HFFc6 (cell line): ENCODE measurements at places on chromosomes 3 and 15. TPM values are rescaled to one million over a fixed set of nuclear protein-coding genes. Genes with fewer than 3 reads are reported as not detected.

DNA sequence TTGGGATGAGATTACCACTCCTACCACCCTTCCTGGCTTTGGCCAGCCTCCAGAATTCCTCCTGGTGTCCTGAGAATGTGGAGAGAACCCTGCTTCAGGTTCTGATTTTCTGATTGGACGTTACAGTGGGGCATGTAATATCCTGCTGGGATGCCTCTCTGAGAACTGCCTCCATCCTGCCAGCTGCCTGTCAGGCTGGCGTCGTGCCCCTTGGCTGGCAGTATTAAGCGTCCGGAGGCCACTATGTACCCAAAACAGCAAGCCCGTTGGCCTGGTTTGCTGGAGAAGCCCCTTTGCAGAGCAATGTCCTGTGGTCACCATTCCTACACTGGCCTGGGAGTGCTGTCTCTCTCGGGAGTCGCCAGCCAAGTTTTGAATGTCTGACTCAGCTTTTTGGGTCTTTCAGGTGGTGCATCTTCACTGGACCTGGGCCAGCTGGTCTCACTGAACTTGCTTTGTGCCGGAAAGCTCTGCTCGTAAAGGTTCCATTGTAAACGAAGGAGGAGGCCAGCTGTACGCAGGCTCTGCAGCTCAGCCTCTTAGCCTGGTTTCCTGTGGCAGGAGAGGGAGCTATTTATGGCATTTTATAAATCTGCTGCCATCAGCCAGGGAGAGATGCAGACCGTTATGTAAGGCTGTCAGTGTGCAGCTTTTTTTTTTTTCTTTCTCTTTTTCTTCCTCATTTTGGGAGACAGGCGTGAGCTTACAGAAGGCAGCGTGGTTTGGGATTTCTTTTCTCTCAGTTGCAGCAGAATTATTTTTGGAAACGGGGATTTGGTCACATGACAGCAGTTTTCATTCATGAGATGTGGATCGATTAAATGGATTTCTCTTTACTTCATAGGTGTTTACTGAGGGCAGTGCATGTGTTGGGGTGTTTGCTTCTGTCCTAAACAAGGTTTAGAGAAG is 19.0 kb upstream of the TRAK1 start:
- H3K4me3 ChIP-seq, result peak overlapping the region; percentile 74
- H3K27ac ChIP-seq, result peak overlapping the region; percentile 76
- H3K4me1 ChIP-seq, result peaks cover 61% of the 10 kb centered on the region
- H3K36me3 ChIP-seq, result peaks cover 6% of the 10 kb centered on the region
- DNase-seq, result peak; percentile 70

- no peak overlapping the region for H3K27ac ChIP-seq
- no peak for DNase-seq
- no peaks in the 10 kb centered on the region for H3K36me3 ChIP-seq
These were observed 157.5 kb downstream of the NUP210 start for GRCh38 chr3:13262493-13263211.

- no peaks in the 10 kb centered on the region for H3K27me3 ChIP-seq
- no peaks in the 10 kb centered on the region for H3K36me3 ChIP-seq
- H3K4me1 ChIP-seq, result no peaks in the 10 kb centered on the region
- DNase-seq, result no peak
These were observed 21.7 kb downstream of the PLAAT1 start for GRCh38 chr3:193262707-193263106.

- H3K4me1 ChIP-seq, result peaks cover 22% of the 10 kb centered on the region
- no peak for DNase-seq
- no peak overlapping the region for H3K4me3 ChIP-seq
- peaks cover 3% of the 10 kb centered on the region; the same call in 1 of the 2 replicates for H3K27me3 ChIP-seq
- H3K27ac ChIP-seq, result no peak overlapping the region
These were observed 55.9 kb downstream of the SERP1 start for GRCh38 chr3:150490277-150490986.

GRCh38 chr3:64203216-64203615 is 22.1 kb downstream of the PRICKLE2 start:
- DNase-seq, result peak; percentile 47
- peak overlapping the region; percentile 28 for H3K4me3 ChIP-seq
- peaks cover 14% of the 10 kb centered on the region for H3K36me3 ChIP-seq
- peak overlapping the region; percentile 46 for H3K27ac ChIP-seq
- H3K4me1 ChIP-seq, result peaks cover 60% of the 10 kb centered on the region
- 0 out of 2 replicates have a peak, but pooled peaks cover 2% of the 10 kb centered on the region for H3K27me3 ChIP-seq

- no peaks in the 10 kb centered on the region for H3K4me1 ChIP-seq
- H3K27me3 ChIP-seq, result no peaks in the 10 kb centered on the region; the same call in 1 of the 2 replicates
- H3K4me3 ChIP-seq, result no peak overlapping the region
- no peaks in the 10 kb centered on the region; the same call in 1 of the 2 replicates for H3K36me3 ChIP-seq
These were observed 337.0 kb downstream of the KCNH8 start for GRCh38 chr3:19485267-19485666.

DNA sequence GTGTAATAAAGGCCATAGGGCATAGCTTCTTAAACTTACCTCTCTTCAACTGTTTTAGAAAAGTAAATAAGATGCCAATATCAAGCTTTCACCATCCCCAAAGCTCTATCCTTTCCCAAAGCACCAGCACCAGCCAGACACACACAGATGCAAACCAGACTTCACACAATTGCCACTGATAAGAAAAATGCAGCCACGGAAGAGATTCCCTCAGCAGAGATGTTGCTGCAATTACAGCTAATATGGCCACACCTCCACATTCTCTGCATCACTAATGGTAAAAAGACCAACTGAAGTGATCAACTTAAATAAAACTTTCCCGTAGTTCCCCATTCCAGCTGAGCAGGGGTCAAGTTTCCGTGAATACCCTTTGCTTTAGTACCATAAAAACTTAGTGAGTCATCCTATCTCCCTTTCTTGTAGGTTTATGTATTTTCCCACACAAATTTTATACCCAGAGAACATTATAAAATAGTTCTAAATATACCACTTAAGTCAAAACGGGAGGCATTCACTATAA is 64.4 kb downstream of the SLC9A9 start:
- no peaks in the 10 kb centered on the region for H3K27me3 ChIP-seq
- no peak overlapping the region for H3K27ac ChIP-seq
- no peak for DNase-seq
- H3K4me1 ChIP-seq, result no peaks in the 10 kb centered on the region
- H3K36me3 ChIP-seq, result no peaks in the 10 kb centered on the region

LINGO1 gene
- not detected in 3 replicates for total RNA-seq

KIAA1143 gene
- total RNA-seq, result 25.5 and 29.8 TPM in 2 replicates

- peaks cover 24% of the 10 kb centered on the region for H3K4me1 ChIP-seq
- no peak overlapping the region; the same call in 1 of the 2 replicates for H3K27ac ChIP-seq
- DNase-seq, result peak; percentile 42
- no peak overlapping the region for H3K4me3 ChIP-seq
These were observed 239.7 kb downstream of the UBE2E2 start for GRCh38 chr3:23442598-23443383.

MESP2 gene
- total RNA-seq, result 0.21 to 0.23 TPM in 2 of 3 replicates, not detected in the other

GRCh38 chr3:169071003-169071402 is 592.5 kb downstream of the MECOM start:
- H3K4me3 ChIP-seq, result peak overlapping the region; percentile 34
- peak; percentile 52 for DNase-seq
- no peaks in the 10 kb centered on the region for H3K27me3 ChIP-seq
- H3K4me1 ChIP-seq, result peaks cover 21% of the 10 kb centered on the region

DLEC1 gene
- total RNA-seq, result 0.08 TPM in 1 of 2 replicates, not detected in the other

DNA sequence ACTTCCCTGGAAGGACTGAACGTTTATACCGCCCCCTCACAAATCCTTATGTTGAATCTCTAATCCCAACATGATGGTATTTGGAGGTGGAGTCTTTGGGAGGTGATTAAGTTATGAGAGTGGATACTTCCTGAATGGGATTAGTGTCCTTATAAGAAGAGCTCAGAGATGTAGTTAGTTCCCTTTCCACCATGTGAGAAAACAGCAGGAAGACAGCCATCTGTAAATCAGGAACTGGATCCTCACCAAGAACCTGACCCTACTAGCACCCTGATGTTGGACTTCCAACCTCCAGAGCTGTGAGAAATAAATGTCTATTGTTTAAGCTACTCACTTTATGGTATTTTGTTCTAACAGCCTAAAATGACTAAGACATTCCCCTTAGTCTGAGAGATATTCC is 33.3 kb upstream of the SACM1L start:
- peaks cover 2% of the 10 kb centered on the region; the same call in 1 of the 2 replicates for H3K27me3 ChIP-seq
- H3K36me3 ChIP-seq, result peaks cover 10% of the 10 kb centered on the region
- H3K27ac ChIP-seq, result peak overlapping the region; percentile 75
- peaks cover 70% of the 10 kb centered on the region for H3K4me1 ChIP-seq
- H3K4me3 ChIP-seq, result no peak overlapping the region
- DNase-seq, result no peak

GRCh38 chr3:171933441-171933840 is 90.3 kb downstream of the TMEM212 start:
- H3K36me3 ChIP-seq, result no peaks in the 10 kb centered on the region
- H3K27me3 ChIP-seq, result no peaks in the 10 kb centered on the region; the same call in 1 of the 2 replicates
- H3K4me3 ChIP-seq, result no peak overlapping the region
- peaks cover 28% of the 10 kb centered on the region for H3K4me1 ChIP-seq
- H3K27ac ChIP-seq, result no peak overlapping the region

DNA sequence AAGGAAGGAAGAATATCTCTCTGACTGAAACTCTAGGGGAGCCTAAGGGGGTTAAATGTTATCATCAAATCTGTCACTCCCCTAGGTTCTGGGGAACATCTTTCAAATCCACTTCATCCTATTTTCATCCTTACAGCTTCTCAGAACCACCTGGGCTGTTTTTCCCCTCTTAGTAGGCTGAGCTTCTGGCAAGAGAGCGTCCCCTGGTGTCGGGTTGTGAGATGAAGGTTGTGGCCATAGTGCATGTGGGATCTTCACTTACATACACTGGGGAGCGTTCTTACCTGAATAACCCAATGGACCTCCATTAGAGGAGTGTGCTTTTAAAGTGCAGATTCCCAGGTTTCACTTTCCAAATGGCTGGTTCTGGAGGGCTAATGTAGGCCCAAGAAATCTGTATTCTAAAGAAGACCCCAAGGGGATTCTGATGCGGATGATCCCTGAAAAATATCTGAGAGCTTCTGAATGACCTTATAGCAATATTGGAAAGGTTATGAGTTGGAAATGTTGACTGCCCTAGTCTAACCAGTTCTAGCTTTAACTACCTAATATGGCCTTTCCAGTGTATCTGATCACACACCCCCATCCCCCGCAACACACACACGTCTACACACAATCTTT is 663.7 kb downstream of the AGBL1 start:
- no peak overlapping the region for H3K27ac ChIP-seq
- no peak for DNase-seq
- H3K36me3 ChIP-seq, result no peaks in the 10 kb centered on the region; the same call in 1 of the 2 replicates
- no peaks in the 10 kb centered on the region for H3K27me3 ChIP-seq

HRH1 gene
- total RNA-seq, result 4.9 to 7.3 TPM (median 6.9 TPM) in 3 replicates

DNA sequence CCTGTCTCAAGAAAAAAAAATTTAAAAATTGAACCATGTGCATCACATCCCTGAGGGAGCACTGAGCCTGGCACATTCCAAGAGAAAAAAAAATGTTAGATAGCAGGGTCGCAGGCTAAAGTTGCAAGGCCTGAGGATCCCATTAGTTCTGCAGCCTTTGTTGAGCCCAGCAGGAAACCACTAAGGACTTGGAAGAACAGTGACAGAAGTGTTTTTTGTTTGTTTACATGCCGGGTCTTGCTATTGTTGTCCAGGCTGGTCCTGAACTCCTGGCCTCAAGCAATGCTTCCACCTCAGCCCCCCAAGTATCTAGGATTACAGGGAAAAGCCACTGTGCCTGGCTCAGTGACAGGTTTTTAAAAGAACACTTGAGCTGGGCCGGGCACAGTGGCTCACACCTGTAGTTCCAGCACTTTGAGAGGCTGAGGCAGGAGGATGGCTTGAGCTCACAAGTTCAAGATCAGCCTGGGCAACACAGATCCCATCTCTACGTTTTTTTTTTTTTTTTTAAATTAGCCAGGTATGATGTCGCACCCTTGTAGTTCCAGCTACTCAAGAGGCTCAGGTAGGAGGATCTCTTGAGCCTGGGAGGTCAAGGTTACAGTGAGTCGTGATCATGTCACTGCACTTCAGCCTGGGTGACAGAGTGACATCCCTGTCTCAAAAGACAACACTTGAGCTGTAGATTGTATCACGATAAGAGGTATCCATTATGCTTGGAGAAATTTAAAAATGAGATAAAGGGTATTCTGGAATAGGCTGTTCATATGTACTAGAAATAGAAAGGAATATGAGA is 15.2 kb downstream of the CHAC1 start:
- no peak overlapping the region for H3K4me3 ChIP-seq
- no peak overlapping the region for H3K27ac ChIP-seq
- peaks cover 27% of the 10 kb centered on the region for H3K4me1 ChIP-seq
- DNase-seq, result no peak

GRCh38 chr3:150528354-150528797 is 17.9 kb downstream of the SERP1 start:
- H3K27ac ChIP-seq, result peak overlapping the region; percentile 38
- no peaks in the 10 kb centered on the region for H3K36me3 ChIP-seq
- peaks cover 11% of the 10 kb centered on the region for H3K4me1 ChIP-seq
- H3K27me3 ChIP-seq, result no peaks in the 10 kb centered on the region

DNA sequence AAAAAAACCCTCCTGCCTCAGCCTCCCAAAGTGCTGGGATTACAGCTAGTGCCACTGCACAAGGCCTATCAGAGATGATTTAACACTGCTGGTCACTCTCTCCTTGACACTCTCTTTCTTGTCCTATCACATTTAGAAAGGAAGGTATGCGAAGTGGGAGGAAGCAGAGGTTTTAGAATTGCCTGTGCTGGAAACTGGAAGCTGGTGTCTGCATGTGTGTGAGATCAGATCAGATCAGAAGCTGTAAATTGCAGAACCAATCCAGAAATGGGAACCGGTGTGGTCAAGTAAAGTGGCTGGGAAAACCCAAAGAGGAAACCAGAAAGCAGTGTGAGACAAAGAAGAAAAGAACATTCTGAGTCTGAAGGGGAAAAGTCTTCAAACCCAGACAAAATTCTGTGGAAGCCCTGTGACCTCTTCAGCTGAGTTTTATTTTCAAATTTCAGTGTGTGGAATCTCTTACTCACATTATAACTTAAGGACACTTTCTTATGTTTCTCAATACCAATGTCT is 2.8 kb downstream of the EFHB start:
- DNase-seq, result no peak
- peaks cover 7% of the 10 kb centered on the region for H3K27me3 ChIP-seq

DNA sequence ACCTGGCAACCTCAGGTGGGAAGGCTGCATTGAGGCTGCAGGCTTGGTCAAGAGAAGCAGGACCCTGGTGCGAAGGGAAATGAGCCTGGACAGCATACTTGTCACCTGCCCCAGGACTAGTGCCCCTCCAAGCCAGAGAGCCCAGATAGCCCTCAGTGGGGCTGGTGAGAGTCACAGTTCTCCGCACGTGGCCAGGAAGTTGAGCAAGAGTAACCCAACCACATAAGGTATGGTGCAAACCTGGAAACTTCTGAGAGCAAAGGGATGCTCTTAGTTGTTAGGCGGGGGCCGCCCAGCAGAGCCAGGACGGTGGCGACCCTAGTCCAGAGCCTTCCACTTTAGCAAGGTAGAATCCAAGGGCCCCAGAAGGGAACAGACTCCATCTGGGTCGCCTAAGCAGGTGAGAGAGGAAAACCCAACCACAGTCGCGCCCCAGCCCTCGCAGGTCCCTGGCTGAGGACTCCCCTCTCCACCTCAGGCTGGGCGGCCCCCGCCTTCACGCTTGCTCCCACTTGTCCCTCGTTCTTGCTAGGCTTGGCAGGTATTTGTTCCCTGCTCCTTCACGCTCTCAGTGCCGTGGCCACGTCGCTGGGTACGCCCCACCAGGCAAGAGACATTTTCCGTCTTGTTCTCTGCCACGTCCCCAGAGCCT is 1.1 kb upstream of the VPS18 start:
- H3K36me3 ChIP-seq, result peaks cover 5% of the 10 kb centered on the region
- no peak overlapping the region for H3K4me3 ChIP-seq
- peaks cover 5% of the 10 kb centered on the region for H3K27me3 ChIP-seq

GRCh38 chr3:171347301-171348039 is 112.7 kb downstream of the TNIK start:
- H3K4me3 ChIP-seq, result peak overlapping the region; percentile 5; the same call in 1 of the 2 replicates
- 0 out of 2 replicates have a peak overlapping the region, but pooled peaks have one; percentile 1 for H3K27ac ChIP-seq
- DNase-seq, result no peak

CMC1 gene
- total RNA-seq, result 17.2 and 18.6 TPM in 2 replicates

GOLGA8R gene
- 0.21 to 0.67 TPM in 2 of 3 replicates, not detected in the other for total RNA-seq

RBP2 gene
- not detected in 3 replicates for total RNA-seq
